ENCODE measurements at places on chromosomes 6 and 20.
A peak's percentile ranks its signal among the peaks of the same experiment; 100 is the strongest.

- H3K27ac ChIP-seq, result no peak overlapping the region
- H3K4me3 ChIP-seq, result no peak overlapping the region
- no peaks in the 10 kb centered on the region for H3K36me3 ChIP-seq
- no peak for DNase-seq
Measured at GRCh38 chr6:75893058-75893775, 144.2 kb downstream of the MYO6 start.

DNA sequence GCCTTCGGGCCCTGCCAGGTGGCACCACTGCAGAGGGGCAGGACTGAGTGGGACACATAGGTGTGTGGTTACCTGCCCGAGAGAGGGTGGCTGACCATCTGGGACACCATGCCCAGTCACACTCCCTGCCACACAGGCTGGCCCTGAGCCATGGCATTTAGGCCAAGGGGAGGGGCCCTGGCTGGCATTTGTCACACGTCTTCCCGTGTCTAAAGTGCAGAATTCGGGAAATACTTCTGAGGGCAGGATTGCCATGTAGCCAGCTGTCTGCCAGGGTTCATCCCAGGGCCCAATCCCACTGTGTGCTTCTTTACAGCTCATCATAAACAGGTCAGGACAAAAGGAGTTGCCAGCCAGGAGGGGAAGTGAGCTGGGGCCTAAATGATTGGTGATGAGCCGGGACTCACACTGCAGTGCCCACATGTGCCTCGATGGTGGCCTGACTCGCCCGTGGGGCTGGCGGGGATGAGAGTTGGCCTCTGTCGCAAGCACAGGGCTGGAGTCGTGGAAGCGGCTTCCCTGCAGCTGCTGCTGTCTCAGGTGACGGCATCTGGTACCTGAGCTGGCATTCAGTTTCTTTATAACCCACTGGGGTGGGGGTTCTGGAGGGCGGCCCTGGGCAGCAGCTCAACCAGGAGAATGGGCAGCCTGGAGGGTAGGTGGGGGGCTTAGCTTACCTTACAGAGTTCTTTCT lies 5.9 kb upstream of the UNC93A start:
- H3K4me1 ChIP-seq, result no peaks in the 10 kb centered on the region
- DNase-seq, result no peak
- peaks cover 3% of the 10 kb centered on the region for H3K27me3 ChIP-seq
- no peak overlapping the region for H3K27ac ChIP-seq
- H3K36me3 ChIP-seq, result no peaks in the 10 kb centered on the region

DNA sequence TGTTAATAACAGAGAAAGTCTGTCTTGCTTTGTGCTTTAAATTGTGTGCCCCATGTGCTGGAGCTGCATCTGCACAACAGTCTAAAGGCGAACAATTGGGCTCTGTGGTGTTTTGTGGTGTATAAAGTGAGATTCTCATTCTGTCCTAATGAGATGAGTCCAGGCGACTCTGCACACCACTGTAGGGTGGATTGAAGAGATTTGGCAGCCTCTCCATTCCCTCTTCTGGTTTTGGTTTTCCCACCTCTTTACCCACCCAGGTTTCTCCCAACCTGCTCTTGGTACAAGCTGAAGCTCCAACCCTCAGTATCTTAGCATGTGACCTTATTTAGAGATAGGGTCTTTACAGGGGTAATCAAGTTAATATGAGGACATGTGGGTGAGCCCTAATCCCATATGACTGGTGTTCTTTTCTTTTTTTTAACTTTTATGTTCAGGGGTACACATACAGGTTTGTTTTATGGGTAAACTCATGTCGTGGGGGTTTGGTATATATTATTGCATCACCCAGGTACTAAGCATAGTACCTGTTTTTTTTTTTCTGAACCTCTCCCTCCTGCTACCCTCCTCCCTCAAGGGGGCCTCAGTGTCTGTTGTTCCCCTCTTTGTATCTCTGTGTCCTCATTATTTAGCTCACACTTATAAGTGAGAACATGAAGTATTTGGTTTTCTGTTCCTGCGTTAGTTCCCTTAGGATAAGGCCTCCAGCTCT lies 217.6 kb upstream of the DTNBP1 start:
- no peak overlapping the region for H3K4me3 ChIP-seq
- no peaks in the 10 kb centered on the region for H3K27me3 ChIP-seq
- DNase-seq, result no peak
- no peaks in the 10 kb centered on the region for H3K36me3 ChIP-seq
- peaks cover 21% of the 10 kb centered on the region for H3K4me1 ChIP-seq

DNA sequence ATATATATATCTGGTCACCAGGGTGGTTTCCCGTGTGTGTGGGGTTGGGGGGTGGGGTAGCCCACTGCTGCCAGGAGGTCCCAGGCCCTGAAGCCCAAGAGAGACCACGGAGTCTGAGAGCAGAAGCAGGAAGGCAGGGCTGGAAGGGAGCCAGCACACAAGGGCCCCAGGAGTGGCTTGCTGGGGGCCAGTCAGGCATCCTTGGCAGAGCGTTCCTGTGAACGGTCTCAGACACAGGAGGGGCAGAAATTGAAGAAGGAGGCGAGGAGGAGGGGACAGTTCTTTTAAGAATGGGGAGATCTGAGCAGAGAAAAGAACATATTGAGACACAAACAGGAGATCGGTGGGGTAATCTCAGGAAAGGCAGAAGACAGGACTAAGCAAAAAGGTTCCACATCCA lies 1.9 kb upstream of the EBF4 start:
- no peak for DNase-seq
- no peak overlapping the region for H3K4me3 ChIP-seq
- H3K27ac ChIP-seq, result no peak overlapping the region
- H3K27me3 ChIP-seq, result peaks cover 34% of the 10 kb centered on the region
- peaks cover 17% of the 10 kb centered on the region for H3K4me1 ChIP-seq
- H3K36me3 ChIP-seq, result peaks cover 2% of the 10 kb centered on the region

DNA sequence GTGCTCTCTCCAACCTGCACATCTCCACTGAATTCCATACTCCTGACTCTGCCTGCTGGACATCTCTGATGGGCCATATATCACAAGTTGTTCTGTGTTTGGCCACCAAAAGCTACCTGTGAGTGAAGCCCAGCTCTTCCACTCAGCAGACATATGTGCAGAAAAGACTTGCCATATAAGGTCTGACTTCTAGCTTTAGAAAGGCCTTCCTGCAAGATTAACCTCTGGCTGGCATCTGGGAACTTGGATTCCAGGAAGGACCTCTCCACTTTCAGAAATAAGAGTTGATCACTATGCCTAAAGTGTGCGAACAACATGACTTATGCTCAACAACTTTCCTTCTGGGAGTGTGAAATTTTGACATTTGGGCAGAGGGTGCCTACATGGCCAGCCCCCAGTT lies 113.7 kb downstream of the TNFAIP3 start:
- no peak overlapping the region for H3K27ac ChIP-seq
- no peak overlapping the region for H3K4me3 ChIP-seq
- H3K27me3 ChIP-seq, result no peaks in the 10 kb centered on the region
- no peaks in the 10 kb centered on the region for H3K36me3 ChIP-seq
- DNase-seq, result no peak

GRCh38 chr6:157530126-157530525 lies 149.1 kb downstream of the ZDHHC14 start:
- no peaks in the 10 kb centered on the region for H3K27me3 ChIP-seq
- peaks cover 4% of the 10 kb centered on the region for H3K36me3 ChIP-seq
- H3K27ac ChIP-seq, result no peak overlapping the region
- DNase-seq, result no peak
- peaks cover 18% of the 10 kb centered on the region for H3K4me1 ChIP-seq

- no peak overlapping the region for H3K27ac ChIP-seq
- no peaks in the 10 kb centered on the region for H3K36me3 ChIP-seq
- no peak for DNase-seq
- no peak overlapping the region for H3K4me3 ChIP-seq
- H3K27me3 ChIP-seq, result peaks cover 14% of the 10 kb centered on the region
Measured at GRCh38 chr6:145086197-145086596, 649.1 kb downstream of the EPM2A start.

GRCh38 chr6:156379392-156380289 lies 397.5 kb upstream of the ARID1B start:
- no peak for DNase-seq
- no peaks in the 10 kb centered on the region for H3K36me3 ChIP-seq
- no peak overlapping the region for H3K27ac ChIP-seq
- H3K4me3 ChIP-seq, result no peak overlapping the region
- no peaks in the 10 kb centered on the region for H3K27me3 ChIP-seq

DNA sequence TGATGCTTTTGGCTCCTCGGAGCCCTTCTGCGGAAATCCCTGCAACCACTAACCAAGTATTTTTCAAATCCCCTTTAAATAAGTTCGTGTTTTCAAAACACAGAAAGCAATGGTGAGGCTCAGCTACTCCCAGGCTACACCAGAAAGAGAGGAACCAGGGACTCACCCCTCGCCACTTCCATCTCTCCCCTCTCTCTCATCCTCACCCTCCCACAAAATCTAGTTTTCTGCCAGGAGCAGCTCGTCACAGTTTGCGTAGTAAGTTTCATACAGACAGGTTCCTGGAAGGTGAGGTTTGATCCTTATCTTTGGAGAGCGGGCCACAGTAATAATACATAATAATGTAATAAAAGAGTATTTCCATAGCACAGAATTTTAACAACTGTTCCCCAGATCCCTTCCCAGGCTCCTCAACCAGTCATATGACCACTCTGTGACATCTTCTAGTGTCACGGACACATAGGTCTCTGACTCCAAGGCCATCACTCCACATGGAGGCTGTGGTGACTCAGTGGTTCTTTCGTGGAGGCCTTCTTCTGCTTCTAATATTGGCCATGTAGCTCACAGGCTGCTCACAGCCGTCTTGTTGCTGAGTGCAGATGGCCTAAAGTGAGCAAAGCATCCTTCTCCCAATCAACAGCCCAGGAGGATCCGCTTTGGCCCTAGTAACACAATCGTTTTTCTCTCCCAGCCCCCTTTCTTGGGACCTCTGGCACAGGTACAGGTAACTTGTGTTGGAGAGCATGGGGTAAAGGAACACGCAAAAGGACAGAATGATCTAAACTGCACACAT lies 295.7 kb downstream of the CDC5L start:
- H3K36me3 ChIP-seq, result no peaks in the 10 kb centered on the region
- H3K27me3 ChIP-seq, result no peaks in the 10 kb centered on the region
- DNase-seq, result no peak
- H3K4me3 ChIP-seq, result no peak overlapping the region

- H3K27me3 ChIP-seq, result peaks cover 61% of the 10 kb centered on the region
- H3K36me3 ChIP-seq, result no peaks in the 10 kb centered on the region
- H3K4me3 ChIP-seq, result no peak overlapping the region
- H3K27ac ChIP-seq, result no peak overlapping the region
- no peaks in the 10 kb centered on the region for H3K4me1 ChIP-seq
Measured at GRCh38 chr6:169824848-169825557, 73.6 kb downstream of the ERMARD start.

- H3K4me3 ChIP-seq, result peak overlapping the region; percentile 57
- no peaks in the 10 kb centered on the region for H3K36me3 ChIP-seq
- no peaks in the 10 kb centered on the region for H3K27me3 ChIP-seq
- peaks cover 47% of the 10 kb centered on the region for H3K4me1 ChIP-seq
- DNase-seq, result peak; percentile 57
Measured at GRCh38 chr6:129683601-129684322, 26.2 kb downstream of the ARHGAP18 start.

- H3K4me1 ChIP-seq, result no peaks in the 10 kb centered on the region
- no peaks in the 10 kb centered on the region for H3K27me3 ChIP-seq
- no peak for DNase-seq
- peaks cover 8% of the 10 kb centered on the region for H3K36me3 ChIP-seq
- H3K4me3 ChIP-seq, result no peak overlapping the region
Measured at GRCh38 chr6:7249391-7249790, 63.6 kb downstream of the SSR1 start.

GRCh38 chr20:34541264-34541901 lies 17.1 kb upstream of the MAP1LC3A start:
- DNase-seq, result no peak
- peaks cover 4% of the 10 kb centered on the region for H3K27me3 ChIP-seq
- H3K4me3 ChIP-seq, result no peak overlapping the region
- H3K27ac ChIP-seq, result peak overlapping the region; percentile 72

GRCh38 chr6:15653581-15653980 lies 9.2 kb downstream of the DTNBP1 start:
- no peaks in the 10 kb centered on the region for H3K27me3 ChIP-seq
- H3K4me3 ChIP-seq, result no peak overlapping the region
- peaks cover 25% of the 10 kb centered on the region for H3K36me3 ChIP-seq
- H3K4me1 ChIP-seq, result peaks cover 25% of the 10 kb centered on the region
- H3K27ac ChIP-seq, result no peak overlapping the region

DNA sequence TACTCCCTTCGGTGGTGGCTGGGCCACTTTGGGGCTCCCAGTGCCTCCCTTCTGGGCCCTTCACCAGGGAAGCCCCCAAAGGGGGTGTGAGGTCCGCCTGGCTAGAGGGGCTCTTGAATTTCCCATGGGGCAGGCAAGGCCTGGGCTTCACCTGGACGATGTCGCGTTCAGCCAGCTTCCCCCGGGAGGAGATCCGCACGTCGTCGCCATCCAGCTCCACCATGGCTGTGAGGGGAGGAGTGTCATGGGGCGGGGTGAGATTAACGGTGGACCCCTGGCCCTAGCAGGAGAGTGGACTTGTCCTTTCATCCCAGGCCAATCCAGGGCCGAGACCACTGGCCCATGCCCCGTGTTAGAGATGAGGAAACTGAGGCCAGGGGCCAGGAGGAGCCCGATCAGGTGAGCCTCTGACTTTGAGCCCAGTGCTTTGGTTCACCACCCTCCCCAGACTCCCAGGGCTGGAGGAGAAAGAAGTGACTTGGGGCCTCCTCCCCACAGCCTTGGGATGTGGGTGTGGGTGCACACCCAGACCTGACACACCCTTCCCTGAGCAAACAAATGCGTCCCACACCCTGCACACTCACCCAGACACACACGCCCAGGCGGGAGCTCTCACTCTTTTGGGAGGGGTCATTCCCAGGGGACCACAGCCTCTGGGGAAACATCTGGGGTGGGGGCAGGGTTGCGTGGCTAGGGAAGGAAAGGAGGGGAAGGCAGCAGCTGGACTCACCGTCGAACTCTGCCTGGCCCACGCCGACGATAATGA lies 46.1 kb downstream of the RAB44 start:
- H3K27me3 ChIP-seq, result no peaks in the 10 kb centered on the region
- no peak overlapping the region for H3K27ac ChIP-seq
- no peak overlapping the region for H3K4me3 ChIP-seq

GRCh38 chr20:55472704-55473103 lies 532.6 kb downstream of the CBLN4 start:
- H3K36me3 ChIP-seq, result no peaks in the 10 kb centered on the region
- no peaks in the 10 kb centered on the region for H3K4me1 ChIP-seq
- H3K27ac ChIP-seq, result no peak overlapping the region
- DNase-seq, result no peak
- H3K27me3 ChIP-seq, result no peaks in the 10 kb centered on the region

- no peak for DNase-seq
- peaks cover 14% of the 10 kb centered on the region for H3K27me3 ChIP-seq
- H3K27ac ChIP-seq, result no peak overlapping the region
- no peak overlapping the region for H3K4me3 ChIP-seq
Measured at GRCh38 chr6:105432797-105433196, 29.9 kb upstream of the PREP start.

- H3K4me3 ChIP-seq, result no peak overlapping the region
- H3K36me3 ChIP-seq, result peaks cover 3% of the 10 kb centered on the region
- peaks cover 3% of the 10 kb centered on the region for H3K4me1 ChIP-seq
- H3K27me3 ChIP-seq, result no peaks in the 10 kb centered on the region
- DNase-seq, result peak; percentile 30
Measured at GRCh38 chr6:109526905-109527628, 44.0 kb upstream of the ZBTB24 start.
